ENCODE measurements at places on chromosomes 4 and X.

DNA sequence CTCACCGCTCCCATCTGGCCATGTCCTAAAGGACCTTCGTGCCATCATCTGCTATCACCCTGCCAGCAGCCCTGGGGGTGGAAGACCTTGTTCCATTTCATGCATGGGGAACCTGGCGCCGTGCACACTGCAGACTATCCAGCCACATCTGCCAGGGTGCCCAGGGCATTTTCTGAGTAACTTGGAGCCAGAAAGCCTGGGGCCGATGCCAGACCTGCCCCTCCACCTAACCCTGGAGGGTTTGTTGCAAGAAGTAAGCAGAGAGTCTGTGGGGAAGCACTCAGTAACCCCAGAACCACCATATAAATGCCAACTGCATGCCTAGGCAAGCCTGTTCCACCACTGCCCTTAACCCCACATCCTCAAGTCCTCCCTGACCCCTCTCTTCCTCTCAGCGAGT is 7.3 kb downstream of the HAUS7 start:
- DNase-seq: no peak

- no peak for DNase-seq
These were observed 89.7 kb downstream of the COL4A6 start for GRCh38 chrX:108348525-108348924.

GRCh38 chr4:39657465-39657864 is 18.8 kb upstream of the SMIM14 start:
- no peak for DNase-seq

DNA sequence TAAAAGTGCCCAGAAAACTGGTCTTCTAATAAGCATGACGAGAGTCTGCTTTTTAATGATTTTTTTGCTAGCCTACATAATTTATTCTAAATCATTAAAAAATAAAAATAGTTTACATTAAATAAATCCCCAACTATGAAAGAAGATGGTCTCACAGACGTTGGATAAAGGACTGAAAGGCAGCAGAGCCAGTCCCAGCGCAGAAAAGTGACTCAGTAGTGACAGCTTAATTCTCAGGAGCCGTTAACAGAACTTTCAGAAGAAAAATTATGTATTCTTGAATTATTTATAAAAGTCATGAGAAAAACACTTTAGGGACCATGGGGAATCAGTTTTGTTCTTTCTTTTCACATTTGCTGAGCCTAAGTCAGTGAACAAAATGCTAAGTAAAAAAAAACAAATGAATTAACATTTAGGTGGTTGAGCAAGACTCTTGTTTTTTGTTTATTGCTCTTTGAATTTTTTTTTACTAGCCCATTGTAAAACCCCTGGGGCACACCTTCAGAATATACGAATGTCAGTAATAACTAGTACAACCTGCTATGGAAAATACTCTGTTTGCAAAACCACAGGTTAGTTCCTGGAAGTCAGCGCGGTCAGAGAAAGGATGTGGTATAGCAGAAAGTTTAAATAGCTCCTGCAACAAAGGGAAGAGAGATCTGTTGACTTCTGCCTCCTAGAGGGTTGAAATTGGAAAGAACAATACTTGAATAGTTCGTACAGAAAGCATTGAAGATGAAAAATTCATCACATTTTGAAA is 50.4 kb upstream of the CCDC160 start:
- DNase-seq: no peak

GRCh38 chr4:98501383-98501782 is 157.0 kb downstream of the TSPAN5 start:
- no peak for DNase-seq

GRCh38 chr4:62429297-62429696 is 1229.2 kb downstream of the ADGRL3 start:
- no peak for DNase-seq

DNA sequence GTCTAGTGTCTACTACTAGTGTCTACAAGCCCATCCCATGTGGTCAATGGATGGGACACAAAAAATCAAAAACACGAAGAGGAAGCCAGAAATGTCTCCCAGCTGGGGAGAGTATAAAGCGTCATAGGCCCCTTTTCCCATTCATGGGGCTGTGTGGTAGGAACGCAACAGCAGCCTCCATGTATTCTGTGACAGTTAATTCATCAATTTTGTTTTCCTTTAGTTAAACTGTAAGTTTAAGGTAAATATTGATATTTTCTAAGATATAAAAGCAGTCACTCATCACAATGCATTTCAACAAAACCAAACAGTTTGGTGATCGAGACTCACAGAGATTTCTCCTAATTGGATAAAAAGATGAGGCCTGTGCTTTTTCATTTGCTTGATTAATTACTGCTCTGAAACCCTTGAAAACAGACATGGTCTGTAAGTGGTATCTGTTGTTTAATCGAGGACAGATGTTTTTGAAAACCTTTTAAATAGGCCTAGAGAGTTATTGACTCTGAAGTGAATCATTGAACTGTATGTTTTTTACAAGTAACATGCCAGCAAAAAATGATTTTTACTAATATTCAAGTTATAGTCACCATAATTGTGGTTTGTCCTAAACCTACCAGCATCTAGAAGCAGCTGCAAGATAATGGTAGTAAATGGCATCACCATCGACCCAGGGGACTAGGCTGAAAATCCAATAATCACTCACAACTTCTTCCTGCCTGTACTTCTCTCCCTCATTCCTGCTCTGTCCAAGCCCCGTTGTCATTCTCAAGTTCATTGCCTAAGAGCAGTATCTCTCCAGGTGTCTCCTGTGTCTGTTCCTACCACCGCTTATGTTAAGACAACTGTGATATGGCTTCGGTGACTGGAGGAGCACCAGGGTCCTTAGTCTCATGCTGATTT is 87.7 kb upstream of the SHISA3 start:
- no peak for DNase-seq

DNA sequence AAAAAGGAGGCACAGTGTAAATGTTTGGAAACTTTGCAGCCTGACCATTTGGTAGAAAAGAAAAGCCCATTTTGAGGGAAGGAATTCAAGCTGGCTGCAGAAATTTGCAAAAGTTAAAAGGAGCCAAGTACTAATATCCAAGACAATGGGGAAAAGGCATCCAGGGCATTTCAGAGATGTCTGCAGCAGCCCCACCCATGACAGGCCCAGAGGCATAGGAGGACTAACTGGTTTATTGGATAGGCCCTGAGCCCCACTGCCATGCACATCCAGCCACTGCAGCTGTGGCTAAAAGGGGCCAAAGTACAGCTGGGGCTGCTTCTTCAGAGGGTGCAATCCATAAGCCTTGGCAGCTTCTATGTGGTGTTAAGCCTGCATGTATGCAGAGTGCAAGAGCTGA is 104.9 kb downstream of the HS3ST1 start:
- DNase-seq: no peak

GRCh38 chrX:104864296-104864695 is 298.3 kb downstream of the IL1RAPL2 start:
- DNase-seq: no peak

GRCh38 chrX:80022363-80023031 is 7.9 kb downstream of the TBX22 start:
- DNase-seq: no peak

- no peak for DNase-seq
These were observed 14.0 kb downstream of the CXCL2 start for GRCh38 chr4:74084984-74085383.

- DNase-seq: no peak
These were observed 22.7 kb downstream of the FABP2 start for GRCh38 chr4:119299260-119299671.

GRCh38 chr4:78720994-78721677 is 55.0 kb upstream of the BMP2K start:
- DNase-seq: no peak

GRCh38 chr4:69092190-69092589 is 4.1 kb upstream of the UGT2B7 start:
- no peak for DNase-seq

All from coronary artery (tissue), 2 donors.